ENCODE measurements at places on chromosomes 1 and 21.

DNA sequence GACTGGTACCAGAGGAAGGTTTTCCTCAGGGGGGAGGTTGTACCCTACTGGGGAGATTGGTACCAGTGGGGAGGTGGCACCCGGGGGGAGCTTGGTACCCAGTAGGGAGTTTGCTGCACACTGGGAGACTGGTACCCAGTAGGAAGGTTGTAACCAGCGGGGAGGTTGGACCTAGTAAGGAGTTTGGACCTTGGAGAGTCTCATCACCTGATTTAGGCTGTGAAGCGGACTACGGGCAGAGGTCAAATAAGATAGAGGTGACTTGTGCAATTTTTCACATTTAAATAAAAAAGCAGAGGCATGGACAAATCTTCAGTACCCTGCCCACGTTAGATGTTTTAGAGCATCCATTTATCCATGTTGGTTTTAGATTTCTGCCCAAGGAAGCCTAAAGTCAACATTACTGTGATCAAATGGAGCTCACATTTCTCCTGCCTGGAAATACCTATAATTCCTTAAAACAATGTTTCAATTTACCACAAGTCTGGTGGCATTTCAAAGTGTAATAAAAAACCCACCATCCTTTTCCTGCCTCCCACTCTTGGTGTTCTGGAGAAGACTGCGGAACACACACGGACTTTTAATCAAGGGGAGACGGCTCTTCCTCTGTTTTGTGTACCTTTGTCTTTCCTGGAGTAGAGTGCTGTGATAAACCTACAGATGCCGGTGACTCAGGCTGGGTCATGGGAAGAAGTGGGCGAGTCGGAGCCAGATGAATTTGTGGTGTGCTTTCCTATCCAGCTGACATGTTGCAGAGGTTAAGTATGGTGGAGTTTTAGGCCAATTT is 36.2 kb upstream of the MRPS6 start:
- no peak for DNase-seq

GRCh38 chr1:30120245-30121000 is 603.0 kb downstream of the MATN1 start:
- DNase-seq: no peak

- DNase-seq: no peak
Observed at GRCh38 chr1:79040424-79041082, 34.0 kb upstream of the ADGRL4 start.

GRCh38 chr21:38821248-38821647 is 15.5 kb downstream of the ETS2 start:
- DNase-seq: no peak

- DNase-seq: no peak
Observed at GRCh38 chr1:181493166-181493565, 9.8 kb downstream of the CACNA1E start.

All from hypothalamus (tissue), 51 donors.